A549 (cell line): ENCODE measurements at places on chromosomes 7 and 10.

- no peak for DNase-seq
Observed at GRCh38 chr10:125916977-125917376, 20.6 kb downstream of the FANK1 start.

DNA sequence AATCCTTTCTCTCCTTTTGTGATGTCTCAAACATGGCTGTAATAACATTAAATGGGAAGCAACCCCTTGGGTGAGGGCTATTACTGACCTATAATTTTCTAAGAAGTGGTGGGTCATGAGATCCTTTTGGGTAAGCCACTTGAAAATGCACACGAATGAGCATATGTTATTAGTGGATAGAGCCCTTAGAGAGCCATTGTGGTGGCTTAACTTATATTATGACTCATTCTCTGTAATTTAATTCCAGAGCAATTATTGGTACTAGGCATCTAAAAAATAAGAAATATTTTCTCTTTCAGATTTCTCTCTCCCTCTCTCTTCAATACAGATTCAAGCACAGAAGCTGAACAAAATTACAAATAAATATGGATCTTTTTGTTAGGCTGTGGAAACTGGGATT, 1177.4 kb upstream of the PHF14 start:
- no peak for DNase-seq

GRCh38 chr7:154871928-154872750, 130.8 kb downstream of the PAXIP1 start:
- DNase-seq, result no peak

GRCh38 chr10:86373828-86374227, 7.2 kb upstream of the GRID1 start:
- DNase-seq, result no peak

GRCh38 chr7:131896165-131896863, 339.9 kb upstream of the PODXL start:
- no peak for DNase-seq

- no peak for DNase-seq
Observed at GRCh38 chr10:45091968-45092367, 91.2 kb downstream of the ZNF22 start.

DNA sequence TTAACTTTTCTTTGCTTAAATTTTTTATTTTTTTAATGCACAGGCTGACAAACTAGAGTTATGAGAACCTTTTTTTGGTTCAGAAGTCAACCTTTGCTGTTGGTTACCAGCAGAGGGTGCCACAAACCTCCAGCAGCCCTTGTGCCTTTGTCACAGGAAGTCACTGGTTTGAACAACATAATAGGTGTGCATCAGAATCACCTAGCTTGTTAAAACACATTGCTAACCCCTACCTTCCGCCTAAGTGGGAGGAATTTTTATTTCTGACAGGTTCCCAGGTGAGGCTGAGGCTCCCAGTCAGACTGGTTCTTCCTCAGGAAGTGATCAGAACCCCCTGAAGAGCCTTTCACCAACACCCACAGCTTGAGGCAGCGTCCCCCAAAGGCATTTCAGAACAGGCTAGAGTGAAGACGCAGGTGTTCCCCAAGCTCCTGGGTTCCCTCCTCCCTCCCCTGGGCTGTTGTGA, 22.6 kb upstream of the VDAC2 start:
- peak; percentile 83 for DNase-seq

GRCh38 chr10:96584035-96584434, 2.8 kb downstream of the TM9SF3 start:
- no peak for DNase-seq

GRCh38 chr7:37482953-37483352, 34.3 kb upstream of the ELMO1 start:
- no peak for DNase-seq

GRCh38 chr7:50742401-50742800, 40.3 kb downstream of the GRB10 start:
- DNase-seq, result no peak

- no peak for DNase-seq
Observed at GRCh38 chr7:133301444-133301843, 48.6 kb downstream of the EXOC4 start.

GRCh38 chr7:98199131-98199530, 12.1 kb upstream of the BHLHA15 start:
- no peak for DNase-seq

DNA sequence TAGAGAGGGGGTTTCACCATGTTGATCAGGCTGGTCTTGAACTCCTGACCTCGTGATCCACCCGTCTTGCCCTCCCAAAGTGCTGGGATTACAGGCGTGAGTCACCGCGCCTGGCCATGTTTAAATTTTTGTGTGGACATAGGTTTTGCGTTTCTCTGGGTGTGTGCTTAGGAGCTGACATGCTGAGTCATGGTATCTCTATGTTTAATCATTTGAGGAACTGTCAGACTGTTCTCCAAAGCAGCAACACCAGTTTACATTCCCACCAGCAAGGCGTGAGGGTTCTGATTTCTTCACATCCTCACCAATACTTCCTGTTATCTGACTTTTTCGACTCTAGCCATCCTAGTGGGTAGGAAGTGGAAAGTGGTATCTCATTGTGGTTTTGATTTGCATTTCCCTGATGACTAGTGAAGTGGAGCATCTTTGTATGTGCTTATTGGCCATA, 153.7 kb downstream of the DNAJB6 start:
- peak; percentile 77 for DNase-seq

DNA sequence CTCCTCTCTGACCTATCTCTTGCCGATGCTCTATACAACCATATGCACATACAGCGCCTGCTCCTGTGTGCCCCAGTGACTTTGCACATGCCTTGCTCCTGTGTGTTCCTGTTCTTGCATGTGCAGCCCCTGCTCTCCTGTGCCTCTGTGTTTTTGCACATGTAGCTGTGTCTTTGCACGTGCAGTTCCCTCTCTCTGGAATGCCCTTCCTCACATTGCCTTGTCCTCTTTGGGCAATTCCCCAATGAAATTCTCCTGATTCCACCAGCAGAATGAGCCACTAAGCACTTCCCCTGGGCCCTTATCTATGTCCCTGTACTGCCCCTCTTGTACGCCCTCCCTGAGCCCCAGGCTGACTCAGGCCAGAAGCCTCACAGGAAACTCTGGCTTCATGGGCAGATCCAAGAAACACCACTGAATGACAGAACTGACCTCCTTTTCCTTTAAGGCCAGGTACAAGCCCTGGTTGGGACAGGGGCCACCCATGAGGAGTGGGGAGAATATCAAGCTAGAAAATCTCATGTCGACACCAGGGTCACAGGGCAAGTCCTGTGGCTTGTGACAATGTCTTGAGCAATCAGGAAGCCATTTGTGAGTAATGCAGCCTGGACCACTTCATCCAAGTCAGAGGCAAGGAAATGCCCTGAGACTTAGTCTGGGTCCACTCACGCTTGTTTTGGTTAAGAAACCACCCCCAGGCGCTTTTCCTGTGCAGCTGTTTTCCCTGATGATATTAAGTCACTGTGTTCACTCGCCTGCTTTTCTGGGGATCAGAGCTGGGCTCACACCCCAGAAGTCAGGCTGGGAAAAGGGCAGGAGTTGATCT, 1.9 kb upstream of the ARHGAP22 start:
- DNase-seq, result peak; percentile 15

DNA sequence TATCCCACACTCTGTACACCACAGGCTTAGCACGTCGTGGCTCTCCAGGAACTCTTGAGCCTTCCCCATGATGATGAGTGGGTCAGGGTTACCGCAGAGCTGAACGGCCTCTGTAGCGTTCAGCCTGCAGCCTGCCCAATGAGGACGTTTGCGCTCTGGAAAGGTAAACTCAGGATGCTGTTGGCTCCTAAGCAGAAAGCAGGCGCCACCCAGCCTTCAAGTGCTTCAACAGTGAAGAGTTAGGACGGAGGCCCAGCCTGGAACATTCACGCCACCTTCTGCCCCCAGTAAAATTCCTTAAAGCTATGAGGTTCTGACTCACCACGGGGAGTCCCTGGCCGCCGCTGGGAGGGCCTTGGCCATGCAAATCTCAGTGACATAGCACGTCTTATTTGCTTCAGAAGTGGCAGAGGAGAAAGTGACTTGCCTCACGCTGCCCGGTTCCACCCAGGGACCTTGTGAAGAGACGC, 161.5 kb upstream of the SH2B2 start:
- DNase-seq, result peak; percentile 96

- no peak for DNase-seq
Observed at GRCh38 chr10:25304606-25305005, 129.8 kb downstream of the GPR158 start.

- DNase-seq, result peak; percentile 48
Observed at GRCh38 chr10:24821986-24822385, 98.3 kb upstream of the ARHGAP21 start.

- peak; percentile 52 for DNase-seq
Observed at GRCh38 chr7:140810830-140811556, 113.7 kb downstream of the BRAF start.

DNA sequence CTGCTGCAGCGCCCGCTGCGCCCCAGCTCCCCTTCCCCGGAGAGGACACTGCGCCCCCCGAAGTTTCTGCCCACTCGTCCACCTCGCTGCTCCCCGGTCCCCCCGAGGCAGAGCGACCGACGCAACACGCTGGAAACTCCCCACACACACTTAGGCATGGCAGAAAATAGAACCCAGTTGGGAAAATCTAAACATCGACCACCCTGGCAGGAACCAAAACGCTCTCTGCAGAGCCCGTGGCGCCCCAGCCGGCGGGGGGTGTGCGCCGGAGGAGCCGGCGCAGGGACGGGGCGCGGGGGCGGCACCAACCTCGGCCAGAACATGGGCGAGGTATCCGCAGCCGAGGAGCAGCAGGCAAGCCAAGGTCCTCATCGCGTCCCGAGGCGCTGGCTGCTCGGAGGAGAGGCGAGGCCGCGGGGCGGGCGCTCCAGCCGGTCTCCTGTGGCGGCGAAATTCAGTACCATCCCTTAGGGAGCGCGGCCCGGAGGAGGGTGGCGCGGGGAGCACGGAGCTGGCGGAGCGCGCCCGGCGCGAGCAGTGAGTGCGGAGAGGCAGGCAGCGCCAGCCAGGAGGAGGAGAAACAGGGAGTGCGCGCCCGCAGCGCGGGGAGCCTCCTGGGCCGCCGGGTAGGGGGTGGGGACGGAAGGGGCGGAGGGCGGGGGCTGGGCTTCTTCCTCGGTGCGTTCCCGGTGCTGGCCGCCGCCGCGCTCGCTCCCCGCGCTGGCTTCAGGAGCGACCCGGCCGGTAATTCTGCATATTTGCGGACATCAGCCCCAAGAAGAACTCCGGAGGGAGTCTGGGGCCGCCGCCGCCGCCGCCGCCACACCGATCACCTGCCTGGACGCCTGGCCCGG, 789 bp downstream of the PDGFA start:
- peak; percentile 60 for DNase-seq

DNA sequence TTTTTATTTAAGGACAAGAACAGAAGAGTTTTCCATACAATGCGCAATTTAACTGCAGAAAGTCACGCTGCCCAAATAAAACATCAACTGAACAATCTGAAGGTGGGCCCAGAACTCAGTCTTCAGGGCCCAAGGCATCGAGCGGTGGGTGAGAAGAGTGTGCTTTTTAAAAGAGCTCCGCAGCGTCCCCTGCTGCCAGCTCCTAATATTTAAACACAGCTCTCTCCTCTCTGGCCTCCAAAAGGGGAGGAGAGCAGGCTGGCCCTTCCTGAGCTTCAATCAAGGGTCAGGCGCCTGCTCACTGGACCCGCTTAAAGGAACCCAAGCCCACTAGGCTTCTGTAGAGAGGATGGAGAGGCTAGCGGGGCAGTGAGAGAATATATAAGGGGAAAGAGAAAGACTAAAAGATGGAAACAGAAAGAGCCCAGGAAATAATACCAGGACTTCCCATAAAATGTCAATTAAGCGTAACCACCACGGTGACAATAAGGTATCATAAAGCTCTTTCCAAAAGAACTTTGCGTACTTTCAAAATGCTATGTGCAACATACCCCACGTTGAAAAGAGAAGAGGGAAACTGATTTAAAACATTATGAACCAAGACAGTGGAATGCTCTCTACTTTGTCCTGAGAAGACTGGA, 2.8 kb downstream of the FAM53B start:
- DNase-seq, result peak; percentile 87

DNA sequence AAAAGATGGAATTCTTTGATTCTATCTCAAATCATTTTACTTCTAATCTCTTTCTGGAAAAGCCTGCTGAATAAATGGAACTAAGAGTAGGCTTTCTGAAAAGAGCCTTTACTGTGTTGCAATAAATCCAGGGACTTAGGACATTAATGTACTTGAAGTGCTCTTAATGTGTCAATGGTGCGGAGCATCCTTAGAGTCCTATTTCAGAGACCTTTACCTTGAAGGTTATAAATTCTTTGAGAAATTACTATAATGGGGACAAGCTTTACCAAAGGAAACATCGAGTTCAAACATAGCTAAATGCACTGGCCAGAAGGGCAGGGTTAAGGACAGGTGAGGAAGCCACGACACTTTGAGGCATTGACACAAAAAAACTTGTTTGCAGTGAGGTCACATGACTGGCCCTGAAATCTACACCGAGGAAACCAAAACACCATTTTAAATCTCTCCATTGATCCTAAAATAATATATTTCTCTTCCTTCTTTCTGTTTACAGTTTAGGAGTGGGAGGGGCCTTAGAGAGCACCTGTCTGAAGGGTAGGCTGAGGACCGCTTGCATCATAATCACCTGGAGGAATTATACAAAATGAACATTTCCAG, 48.1 kb upstream of the EXOC6 start:
- no peak for DNase-seq

DNA sequence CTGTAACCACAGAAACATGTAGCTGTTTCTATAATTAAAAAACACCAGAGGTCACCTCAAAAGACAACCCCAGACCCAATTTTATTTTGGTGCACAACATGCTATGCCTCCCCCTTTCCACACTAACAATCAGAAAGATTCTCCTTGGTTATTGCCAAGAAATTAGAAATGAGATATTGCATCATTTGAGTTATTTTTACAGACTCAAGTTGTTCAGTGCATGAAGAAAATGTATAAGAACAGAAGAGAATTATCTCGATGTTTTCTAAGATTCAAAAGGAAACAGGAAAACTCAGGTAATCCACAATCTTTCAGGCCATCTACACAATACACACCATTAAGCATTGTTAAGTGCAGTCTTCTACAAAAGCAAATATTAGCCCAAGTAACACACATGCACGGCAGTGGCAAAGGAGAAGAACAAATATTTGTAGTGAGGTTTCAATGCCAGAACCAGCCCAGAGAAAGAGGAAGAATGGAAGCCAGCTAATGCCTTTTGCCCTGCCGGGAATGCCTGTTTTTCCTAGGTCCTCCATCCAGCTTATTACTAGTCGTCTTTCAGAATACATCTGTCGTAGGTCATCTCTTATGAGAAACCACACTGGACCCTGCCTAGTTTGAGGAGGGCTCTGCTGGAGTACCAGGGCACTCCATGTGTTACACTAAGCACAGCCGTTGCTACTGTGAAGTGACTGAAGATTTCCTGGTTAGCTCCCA, 67.6 kb upstream of the C1GALT1 start:
- DNase-seq, result peak; percentile 24

GRCh38 chr7:71784180-71784579, 628.0 kb downstream of the CALN1 start:
- no peak for DNase-seq

- no peak for DNase-seq
Observed at GRCh38 chr10:87546971-87547413, 42.3 kb downstream of the MINPP1 start.
